ENCODE measurements at places on chromosomes 6 and 20.
A peak's percentile ranks its signal among the peaks of the same experiment; 100 is the strongest.

GRCh38 chr20:64080813-64081623 lies 1.1 kb downstream of the OPRL1 start:
- DNase-seq, result no peak

GRCh38 chr20:46031701-46032254 lies 2.8 kb downstream of the SLC12A5 start:
- DNase-seq, result no peak

GRCh38 chr6:74249658-74250057 lies 553.7 kb downstream of the CD109 start:
- no peak for DNase-seq

DNA sequence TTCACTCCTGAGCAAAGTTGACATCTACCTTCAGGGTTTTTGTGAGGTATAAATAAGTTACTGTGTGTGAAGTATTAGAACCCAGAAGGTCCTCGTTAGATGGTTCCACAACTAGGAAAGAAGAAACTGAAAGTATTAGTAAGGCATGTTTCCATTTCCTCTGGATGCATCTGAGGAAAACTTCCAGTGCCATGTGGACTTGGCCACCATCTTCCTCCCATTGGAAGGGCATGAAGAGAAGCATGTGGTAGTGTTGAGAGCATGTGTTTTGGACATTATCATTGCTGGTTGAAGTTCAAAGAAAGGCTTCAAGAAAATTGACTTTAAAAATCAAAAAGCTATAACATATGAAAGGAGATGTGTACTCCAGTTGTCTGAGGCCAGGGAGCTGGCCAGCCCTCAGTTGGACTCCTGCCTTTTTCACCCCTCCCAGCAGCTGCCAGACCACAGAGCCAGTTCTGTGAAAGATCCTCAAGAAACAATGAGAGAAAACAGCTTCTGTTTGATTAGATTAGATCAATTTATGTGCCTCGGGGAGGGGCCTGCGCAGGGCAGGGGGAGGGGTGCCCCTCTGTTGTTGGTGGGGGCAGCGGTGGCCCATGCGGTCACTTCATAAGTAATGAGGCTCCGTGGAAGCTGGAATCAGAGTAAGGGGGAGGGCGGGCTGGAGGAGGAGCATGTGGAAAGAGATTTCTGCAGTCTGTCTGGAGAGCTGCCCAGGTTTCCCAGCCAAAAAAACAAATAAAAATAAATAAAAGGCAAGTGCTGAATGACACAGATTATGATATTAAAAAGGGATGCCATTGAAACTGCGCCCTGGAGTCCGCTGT lies 154.0 kb downstream of the JARID2 start:
- no peak for DNase-seq

GRCh38 chr6:154494592-154495311 lies 15.7 kb downstream of the CNKSR3 start:
- no peak for DNase-seq

DNA sequence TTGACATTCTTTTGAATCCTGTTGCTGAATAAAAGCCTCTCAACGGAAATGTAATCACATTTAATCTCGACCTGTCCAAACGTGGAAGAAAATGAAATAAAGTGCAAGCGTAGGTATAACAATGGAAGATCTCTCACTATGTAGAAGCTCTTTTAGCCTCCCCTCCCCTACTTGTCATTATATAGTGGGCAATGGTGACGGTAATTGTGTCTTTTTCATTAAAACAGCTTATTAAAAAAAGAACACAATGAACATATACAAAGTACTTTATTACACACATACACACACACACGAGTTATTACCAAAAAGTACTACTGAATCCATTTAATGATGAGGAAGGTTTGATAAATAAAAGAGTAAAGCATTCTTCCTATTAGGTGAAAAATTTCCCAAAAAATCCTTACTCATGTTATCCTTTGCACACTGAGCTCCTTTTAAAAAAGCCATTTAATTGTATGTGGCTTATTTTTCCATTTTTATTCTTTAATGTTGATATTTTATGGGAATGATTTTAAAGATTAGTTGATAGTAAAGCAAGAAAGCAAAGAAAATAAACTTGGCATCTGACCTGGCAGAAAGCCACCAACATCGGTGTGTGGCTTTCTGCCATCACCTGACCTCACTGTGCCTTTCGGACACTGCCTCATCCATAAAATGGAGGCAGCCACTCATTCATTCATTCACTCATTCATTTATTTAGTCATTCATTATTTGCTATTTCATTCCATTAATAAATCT lies 493 bp upstream of the SGK1 start:
- DNase-seq, result no peak

- no peak for DNase-seq
These were observed 233.3 kb downstream of the PREX1 start for GRCh38 chr20:48594533-48594932.

DNA sequence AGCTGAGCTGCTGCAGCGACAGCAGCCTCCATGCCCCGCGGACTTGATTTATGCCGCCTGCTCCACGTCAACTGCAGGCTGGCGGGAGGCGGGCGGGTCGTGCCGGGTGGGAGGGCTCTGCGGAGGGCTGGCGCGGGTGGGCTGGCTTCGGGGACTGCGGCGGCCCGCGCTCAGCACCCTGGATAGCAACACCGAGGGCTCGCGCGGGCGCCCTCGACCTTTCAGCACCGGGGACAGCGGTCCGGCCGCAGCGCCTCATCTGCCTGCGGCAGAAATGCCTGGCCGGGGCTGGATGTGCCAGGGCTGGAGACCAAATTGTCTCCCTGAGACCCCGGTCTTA lies 792 bp downstream of the SNAP25 start:
- peak; percentile 44 for DNase-seq
